KG1 (cell line): ENCODE measurements at places on chromosomes 3 and 15.

DNA sequence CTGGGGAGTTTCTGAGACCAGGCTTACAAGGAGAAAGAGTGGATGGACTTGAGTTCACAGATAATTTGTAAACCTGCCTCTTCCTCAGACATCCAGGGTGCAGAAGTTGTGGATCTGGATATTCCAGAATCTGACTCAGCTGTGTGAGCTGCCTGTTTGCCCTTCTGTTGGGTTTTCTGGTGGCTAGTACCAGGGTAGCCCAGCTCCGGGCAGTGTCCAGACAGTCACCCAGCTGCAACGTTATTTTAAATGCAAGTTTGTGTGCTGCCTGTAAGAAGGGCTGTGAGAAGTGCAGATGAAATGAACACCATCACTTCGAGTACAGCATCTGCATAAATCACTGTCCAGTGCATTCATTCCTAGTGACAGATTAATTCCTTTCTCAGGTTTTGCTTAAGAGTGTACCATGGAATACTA, 1053.0 kb downstream of the TUSC7 start:
- DNase-seq, result no peak

GRCh38 chr3:54122324-54123002, at the start of gene CACNA2D3:
Gene CACNA2D3, plus strand, starts transcription at chr3:54122552.
- DNase-seq, result no peak

GRCh38 chr15:69573815-69574475, 121.3 kb downstream of the RPLP1 start:
- DNase-seq, result no peak

DNA sequence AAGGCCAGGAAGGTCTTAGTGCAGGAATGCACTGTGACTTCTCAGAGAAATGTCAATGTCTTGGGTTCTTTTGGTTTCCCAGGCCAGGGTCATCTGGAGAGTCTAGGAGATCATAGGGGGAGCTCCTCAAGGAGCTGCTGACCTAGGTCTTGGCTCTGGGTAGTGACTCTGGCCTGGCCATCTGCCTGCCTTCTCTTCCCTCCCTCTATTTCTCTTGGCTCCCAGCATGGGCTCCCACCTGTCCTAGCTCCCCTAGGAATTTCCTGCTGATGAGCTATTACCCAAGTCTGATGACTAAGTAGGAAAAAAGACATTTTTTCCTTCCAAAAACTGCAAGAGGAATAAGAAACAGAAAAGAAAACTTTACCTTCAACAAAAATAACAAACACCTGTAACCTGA, 57.4 kb downstream of the BSN start:
- DNase-seq, result no peak

DNA sequence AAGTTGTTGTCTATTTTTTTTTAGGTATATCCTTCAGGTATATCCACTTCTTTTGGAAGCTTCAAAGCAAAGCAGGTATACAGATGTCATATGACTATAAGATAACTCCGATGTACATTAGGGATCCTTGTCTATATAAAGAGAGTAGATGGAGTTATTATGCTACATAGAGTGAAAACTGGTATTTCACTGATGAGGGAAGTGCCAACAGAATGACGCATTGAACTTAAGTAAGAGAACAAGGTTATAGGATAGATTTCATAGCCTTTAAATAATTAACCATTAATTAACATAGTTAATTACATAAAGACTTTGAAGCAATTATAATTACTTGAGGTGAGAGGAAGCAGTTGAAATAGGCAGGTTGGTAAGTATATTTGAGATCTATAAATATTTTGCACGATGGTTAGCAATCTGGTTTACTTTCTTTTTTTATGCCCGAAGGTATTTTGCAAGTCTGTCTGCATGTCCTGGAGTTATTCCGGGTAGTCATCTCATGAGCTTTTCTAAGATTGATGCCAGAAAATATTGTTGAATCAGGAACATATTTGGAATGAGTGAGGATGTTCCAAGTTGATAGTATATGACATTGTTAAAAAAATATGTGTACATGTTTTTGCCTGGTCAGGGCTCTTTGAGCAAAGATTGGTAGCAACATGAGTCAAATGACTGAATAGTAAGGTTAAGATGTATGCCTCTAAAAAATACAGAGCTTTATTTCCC, 299.5 kb upstream of the KCNMB2 start:
- no peak for DNase-seq

DNA sequence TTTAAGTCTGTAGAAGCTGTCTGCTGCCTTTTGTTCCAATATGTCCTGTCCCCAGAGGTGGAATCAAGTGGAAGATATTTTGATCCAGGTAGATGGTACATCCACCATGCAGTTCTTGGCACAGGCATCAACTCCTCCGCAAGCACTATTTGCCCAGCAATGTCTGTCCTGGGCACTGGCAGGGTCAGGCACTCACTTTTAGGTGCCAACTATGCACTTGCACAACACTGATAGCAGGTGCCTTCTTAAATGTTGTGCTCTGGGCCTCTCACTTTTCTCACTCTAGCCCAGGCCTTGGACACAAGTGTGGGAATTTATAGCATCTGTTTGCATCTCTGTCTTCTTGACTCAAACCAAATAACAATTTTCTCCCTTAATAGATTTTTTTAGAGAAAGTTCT, 140.5 kb upstream of the UBE2E2 start:
- no peak for DNase-seq

DNA sequence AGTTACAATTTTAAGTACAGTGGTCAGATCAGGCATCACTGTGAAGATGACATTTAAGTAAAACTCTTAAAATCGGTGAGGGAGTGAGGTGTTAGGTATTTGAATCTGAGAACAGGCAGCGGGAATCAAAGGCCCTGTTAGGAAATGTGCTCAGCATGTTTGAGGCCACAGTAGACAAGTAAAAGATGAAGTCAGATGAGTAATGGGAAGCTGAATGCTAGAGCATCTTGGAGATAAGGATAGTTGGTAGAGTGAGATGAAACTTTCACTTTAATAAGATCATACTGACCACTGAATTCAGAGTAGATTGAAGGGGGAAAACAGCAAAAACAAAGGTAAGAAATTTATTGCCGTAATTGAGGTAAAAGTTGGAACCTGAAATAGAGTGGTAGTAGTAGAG, 61.6 kb downstream of the DCBLD2 start:
- no peak for DNase-seq

GRCh38 chr3:25454005-25454927, 26.2 kb downstream of the RARB start:
- no peak for DNase-seq

- no peak for DNase-seq
Measured at GRCh38 chr3:25474052-25474451, 46.0 kb downstream of the RARB start.

GRCh38 chr3:127158614-127159229, 34.2 kb upstream of the PRR23E start:
- no peak for DNase-seq

- no peak for DNase-seq
Measured at GRCh38 chr3:193342551-193342950, 36.0 kb downstream of the ATP13A5 start.

DNA sequence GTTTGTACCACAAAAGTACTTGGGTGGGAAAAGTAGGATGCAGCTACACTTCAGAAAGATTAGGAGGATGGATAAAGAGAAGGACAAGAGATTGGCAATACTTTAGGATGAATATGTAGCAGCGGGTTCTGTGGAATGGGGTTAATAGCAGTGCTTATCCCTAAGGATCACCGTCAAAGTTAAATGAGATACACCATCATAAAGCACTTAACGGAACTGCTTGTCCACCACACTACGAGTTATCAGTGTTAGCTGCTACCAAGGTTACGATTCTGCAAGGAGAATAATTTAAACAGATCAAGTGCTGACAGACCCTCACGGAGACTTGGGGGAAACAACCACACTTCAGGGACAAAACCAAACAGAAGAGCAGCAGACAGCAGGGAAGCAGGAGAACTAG, 963 bp downstream of the SHQ1 start:
- DNase-seq, result no peak

GRCh38 chr3:51686512-51687215, 15.6 kb downstream of the TEX264 start:
- DNase-seq, result peak; percentile 70

GRCh38 chr3:178406206-178406605, 130.0 kb upstream of the KCNMB2 start:
- DNase-seq, result no peak

GRCh38 chr15:31328969-31329639, 2.5 kb downstream of the KLF13 start:
- DNase-seq, result no peak

GRCh38 chr3:46669191-46669999, 24.1 kb downstream of the ALS2CL start:
- DNase-seq, result no peak

DNA sequence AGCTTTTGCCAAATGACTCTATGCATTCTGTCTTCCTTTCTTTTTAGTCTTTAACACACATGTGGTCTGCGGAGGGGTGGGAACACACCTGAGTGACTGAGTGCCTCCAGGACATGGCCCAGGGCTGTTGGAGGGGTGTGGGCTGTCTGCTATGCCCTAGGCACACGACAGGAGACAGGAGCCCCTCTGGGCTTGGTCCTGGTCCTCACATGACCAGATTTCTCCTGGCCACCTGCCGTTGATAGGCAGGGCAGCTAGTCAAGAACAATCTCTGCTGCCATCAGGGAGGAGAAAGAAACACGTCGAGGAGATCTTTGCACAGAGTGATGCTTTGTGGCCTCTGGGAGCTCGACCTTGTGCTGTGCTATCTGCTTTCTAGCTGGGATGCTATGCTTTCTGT, 176.6 kb downstream of the KLF13 start:
- no peak for DNase-seq

GRCh38 chr3:126685021-126685420, 19.0 kb upstream of the CHCHD6 start:
- no peak for DNase-seq

DNA sequence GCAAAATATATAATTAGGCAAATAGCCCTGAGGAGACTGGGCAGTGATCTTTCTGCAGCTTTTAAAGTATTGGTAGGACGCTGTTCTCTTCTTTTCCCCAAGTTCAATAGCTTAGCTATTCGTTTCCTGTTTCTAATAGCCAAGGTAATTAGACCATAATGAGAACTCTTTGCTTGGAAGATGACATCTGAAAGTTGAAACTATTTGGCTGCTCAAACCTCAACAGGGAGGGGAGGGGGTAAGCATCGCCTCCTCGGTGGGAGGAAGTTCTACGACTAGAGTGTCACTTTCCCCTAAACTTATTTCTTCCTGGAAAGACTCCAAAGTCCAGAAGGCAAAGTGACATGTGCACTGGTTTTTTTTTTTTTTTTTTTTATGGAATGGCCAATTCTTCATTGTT, 22.8 kb upstream of the ALDH1A3 start:
- no peak for DNase-seq

GRCh38 chr3:87654184-87654583, 377.8 kb upstream of the POU1F1 start:
- DNase-seq, result no peak

DNA sequence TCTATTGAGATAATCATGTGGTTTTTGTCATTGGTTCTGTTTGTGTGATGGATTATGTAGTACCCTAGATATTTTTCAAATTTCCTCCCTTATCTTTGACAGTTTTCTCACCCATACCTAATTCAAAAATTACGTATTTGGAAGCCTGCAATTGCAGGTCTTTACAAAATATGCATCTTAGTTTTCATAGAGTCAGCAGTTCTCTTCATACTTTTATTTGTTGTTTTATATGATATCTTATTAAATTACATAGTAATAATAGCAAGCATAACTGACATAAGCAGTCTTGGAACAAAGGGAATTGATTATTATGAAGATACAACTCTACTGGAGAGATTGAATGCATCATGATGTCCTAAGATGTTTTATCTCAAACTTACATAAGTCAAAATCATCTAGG, 215.3 kb upstream of the CHRM5 start:
- no peak for DNase-seq
